ENCODE measurements at places on chromosomes 1 and 21.

GRCh38 chr1:46820076-46820475 is 21.2 kb downstream of the CYP4B1 start:
- H3K27ac ChIP-seq = no peak overlapping the region
- H3K36me3 ChIP-seq = no peaks in the 10 kb centered on the region
- DNase-seq = no peak
- H3K27me3 ChIP-seq = peaks cover 2% of the 10 kb centered on the region

DNA sequence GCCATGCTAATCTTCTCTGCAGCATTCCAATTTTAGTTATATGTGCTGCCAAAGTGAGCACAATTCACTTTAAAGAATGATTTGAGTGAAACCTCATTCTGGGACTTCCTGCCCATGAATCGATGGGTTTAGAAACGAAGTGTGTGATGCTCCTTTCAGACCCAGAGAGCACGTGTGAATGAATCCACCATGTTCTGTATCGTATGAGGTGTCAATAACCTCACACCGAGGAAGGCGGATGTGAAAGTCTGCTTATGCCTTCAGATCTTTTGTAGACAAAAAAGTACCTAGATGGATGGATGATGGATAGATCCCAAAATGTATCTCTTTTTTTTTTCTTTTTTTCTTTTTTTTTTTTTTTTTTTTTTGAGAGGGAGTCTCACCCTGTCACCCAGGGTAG is 13.8 kb downstream of the UBASH3A start:
- peak overlapping the region; percentile 74 for H3K27ac ChIP-seq
- H3K36me3 ChIP-seq = peaks cover 84% of the 10 kb centered on the region
- DNase-seq = peak; percentile 82
- no peak overlapping the region for H3K4me3 ChIP-seq
- H3K27me3 ChIP-seq = no peaks in the 10 kb centered on the region
- H3K4me1 ChIP-seq = peaks cover 47% of the 10 kb centered on the region

- peak overlapping the region; percentile 92 for H3K4me3 ChIP-seq
- peaks cover 31% of the 10 kb centered on the region for H3K4me1 ChIP-seq
- no peaks in the 10 kb centered on the region for H3K27me3 ChIP-seq
- H3K27ac ChIP-seq = peak overlapping the region; percentile 94
Observed at GRCh38 chr1:192809307-192810252, 741 bp downstream of the RGS2 start.

DNA sequence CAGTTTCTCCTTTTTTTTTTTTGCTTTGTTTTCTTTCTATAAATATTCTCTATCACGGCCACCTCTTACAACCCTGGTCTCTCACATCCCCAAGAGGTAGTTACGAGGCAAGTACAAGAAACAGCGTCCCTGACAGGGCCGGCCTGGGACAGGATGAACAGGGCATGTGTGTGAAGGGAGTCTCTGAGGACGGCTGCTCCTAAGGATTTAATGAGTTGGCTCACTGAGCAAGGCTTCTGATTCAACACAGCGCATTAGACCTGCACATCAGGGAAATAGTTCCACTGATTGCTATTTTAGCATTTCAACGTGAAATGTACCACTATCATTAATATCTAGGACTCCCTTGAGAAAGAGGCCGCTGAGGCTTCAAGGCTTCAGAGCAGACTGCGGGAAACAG is 54.0 kb downstream of the NTPCR start:
- H3K27ac ChIP-seq = no peak overlapping the region
- H3K27me3 ChIP-seq = no peaks in the 10 kb centered on the region
- no peak for DNase-seq
- no peak overlapping the region for H3K4me3 ChIP-seq
- H3K36me3 ChIP-seq = peaks cover 19% of the 10 kb centered on the region

DNA sequence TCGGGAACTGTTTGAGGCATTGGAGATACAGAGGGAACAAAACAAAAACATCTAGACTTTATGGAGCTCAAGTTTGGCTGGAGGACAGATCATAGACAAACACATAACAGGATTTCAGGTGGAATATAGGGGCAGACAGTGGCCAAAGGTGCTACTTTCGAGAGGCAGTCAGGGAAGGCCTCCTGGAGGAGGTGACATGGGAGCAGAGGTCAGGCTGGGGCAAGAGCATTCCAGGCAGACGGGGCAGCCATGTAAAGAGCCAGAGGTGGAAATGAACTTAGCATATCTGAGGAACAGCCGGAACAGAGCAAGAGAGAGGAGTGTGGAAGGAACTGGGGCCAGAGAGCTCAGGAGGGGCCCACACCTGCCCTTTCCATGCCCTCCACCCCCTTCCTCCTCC is 122.3 kb downstream of the DMRTB1 start:
- peaks cover 18% of the 10 kb centered on the region for H3K4me1 ChIP-seq
- no peaks in the 10 kb centered on the region for H3K36me3 ChIP-seq
- H3K27me3 ChIP-seq = no peaks in the 10 kb centered on the region
- H3K27ac ChIP-seq = no peak overlapping the region

Data from activated CD8-positive, alpha-beta memory T cell treated with anti-CD3 and anti-CD28 coated beads, Interleukin-2, amount 10 ng/mL, durations not matched to agents 7 days and 5 days (primary cell).